ENCODE measurements at places on chromosomes 5 and 9.

DNA sequence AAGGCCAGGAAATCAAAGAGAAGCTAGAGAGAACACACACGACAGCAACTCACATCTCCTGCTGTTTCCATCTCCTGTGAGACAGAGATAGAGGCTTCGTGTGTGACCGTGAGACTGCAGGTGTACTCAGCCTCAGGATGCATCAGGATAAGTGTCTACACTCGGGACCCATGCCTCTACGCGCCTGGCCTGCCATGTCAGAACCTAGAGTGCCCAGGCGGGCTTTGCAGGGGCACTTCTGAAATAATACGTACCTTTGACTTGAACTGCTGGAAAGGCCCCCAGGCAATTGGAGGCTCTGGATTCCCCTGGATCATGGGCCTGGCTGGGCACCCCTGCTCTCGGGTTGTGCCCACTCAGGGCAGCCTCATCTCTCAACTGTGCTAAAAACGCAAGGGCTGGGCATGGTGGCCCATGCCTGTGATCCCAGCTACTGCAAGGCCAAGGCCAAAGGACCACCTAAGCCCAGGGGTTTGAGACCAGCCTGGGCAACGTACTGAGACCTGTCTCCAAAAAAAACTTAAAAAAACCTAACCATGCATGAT, 13.0 kb downstream of the CLPTM1L start:
- no peak for DNase-seq

DNA sequence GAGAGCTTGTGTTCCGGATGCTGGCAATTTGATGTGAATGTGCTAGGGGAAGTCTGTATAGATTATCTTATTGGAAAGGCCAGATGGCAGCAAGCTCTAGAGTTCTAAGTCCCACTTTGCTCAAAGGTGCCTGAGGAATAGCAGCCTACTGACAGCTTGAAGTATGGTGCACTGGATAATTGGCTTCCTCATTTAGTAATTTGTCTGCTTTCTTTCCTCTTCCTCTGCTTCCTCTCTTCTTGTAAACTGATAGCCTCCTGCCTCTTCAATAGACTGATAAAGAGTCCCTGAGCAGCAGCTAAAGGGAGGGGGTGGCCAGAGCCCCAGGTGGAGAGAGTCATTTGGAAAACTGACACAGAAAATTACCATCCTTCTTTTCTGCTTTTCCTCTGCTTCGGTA, 177.3 kb downstream of the FGF1 start:
- no peak for DNase-seq

- no peak for DNase-seq
Measured at GRCh38 chr9:96004379-96004778, 128.9 kb downstream of the ERCC6L2 start.

DNA sequence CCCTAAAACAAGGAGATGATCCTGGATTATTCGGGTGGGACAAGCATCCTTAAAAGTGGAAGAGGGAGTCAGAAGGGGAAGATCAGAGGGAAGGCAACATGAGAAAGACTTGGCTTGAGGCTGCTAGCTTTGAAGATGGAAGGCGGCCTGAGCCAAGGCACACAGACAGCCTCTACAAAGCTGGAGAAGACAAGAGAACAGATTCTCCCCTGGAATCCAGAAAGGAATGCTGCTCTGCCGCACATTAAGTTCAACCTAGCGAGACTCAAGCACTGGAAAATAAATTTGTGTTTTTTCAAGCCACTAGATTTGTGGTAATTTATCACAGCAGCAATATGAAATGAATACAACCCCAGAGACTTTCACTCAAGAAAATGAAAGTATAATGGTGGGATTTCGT, 17.9 kb downstream of the SLC36A3 start:
- no peak for DNase-seq

DNA sequence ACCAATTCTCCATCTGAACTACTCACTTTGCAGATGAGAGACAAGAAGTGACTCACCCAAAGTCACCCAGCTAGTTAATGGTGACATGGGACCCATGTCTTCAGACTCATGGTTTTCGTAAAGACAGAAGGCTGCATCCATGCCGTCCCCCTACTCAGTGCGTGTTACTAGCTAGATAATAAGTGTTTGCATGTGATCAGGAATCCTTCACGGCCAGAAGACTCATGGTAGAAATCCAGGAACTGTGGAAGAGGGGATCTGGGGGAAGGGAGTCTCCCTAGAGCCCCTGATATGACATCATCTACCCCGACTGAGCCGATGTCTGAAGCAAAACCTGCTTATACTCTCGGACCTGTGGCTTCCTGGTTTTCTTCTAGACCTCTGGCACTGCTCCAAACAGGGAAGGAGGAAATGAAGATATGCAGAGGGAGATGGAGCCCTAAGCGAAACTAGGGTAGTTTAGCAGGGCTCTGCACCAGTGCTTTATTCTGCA, 3.3 kb downstream of the RNF183 start:
- DNase-seq, result no peak

- DNase-seq, result no peak
Measured at GRCh38 chr9:16626577-16627130, 243.8 kb downstream of the BNC2 start.

DNA sequence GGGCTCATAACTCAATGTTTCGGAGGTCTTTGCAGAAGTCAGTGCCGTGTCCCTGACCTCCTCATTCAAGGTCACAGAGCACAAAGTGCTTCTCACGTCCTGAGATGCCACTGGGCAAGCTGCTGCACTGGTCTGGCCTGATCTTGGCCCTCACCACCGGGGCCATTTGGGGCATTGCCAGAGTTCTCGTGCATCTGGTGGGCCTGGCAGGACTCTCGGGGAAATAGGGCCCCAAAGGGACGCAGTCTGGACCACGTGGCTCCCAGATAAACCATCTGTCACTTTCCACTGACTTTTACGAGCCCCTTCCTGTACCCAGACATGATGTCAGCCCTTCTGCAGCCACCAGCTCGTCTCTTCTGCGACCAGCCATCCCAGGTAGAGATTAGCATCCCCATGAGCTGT, 54.8 kb downstream of the HRH2 start:
- no peak for DNase-seq

DNA sequence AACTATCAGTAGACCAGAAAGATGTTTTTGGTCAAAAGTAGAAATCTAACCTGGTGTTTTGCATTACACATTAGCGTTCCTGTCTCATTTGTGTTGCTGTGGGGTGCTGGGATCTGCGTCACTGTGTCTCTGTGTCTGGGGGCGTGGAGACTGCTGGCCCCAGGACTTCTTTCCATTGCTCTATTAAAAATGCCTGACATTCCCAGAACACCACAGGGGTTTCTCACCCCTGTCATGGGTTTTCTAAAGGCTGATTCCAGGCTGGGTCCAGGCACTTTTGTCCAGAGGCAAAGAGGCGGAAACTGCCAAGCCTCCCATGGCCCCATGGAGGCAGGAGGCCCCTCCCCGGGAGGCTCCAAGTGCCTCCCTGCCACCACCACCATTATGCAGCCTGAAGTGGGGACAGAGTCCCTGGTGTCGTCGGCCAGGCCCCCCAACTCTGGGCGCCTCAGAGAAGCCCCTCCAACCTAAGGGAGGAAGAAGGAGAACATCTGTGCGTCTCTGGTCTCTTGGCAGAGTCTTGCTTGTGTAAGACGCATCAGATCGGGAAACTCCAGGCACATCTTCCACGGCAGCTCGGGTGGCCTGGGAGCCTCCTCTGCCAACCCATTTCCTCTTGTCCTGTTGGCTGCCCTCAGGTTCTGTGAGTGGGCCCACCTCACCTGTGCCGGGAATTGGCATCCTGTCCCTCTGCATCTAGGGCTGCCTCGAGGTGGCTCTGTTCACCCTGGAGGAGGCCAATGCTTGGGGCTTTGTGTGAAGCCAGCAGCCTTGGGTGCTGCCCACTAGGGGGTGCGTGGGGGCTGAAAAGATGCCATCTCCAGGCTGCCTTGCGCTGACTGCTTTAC, 13.8 kb upstream of the PLEKHG4B start:
- DNase-seq, result no peak

GRCh38 chr9:77802064-77802463, 153.9 kb upstream of the GNA14 start:
- DNase-seq, result no peak
